NCI-H187 (cell line): ENCODE measurements at places on chromosomes 11 and 22.

DNA sequence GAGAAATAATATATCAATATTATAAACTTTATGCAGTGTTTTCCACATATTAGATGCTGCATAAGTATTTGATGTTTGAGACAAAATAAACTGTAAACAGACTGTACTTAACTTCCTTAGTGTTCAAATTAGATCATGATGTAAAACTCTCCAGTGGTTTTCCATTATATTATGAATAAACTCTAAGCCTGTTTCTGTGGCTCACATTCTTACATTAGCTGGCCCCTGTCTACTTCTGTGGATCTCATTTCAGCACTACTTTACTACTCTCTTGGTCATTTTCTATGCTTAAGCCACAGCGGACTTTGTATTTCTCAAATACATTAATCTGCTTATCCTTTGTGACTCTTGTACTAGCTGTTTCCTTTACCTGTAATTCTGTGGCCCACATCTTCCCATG is 55.6 kb downstream of the ARHGEF12 start:
- DNase-seq, result no peak

GRCh38 chr11:47529951-47530350 is 23.0 kb downstream of the CELF1 start:
- DNase-seq, result no peak

GRCh38 chr22:28867191-28867590 is 16.2 kb upstream of the ZNRF3 start:
- DNase-seq, result no peak

DNA sequence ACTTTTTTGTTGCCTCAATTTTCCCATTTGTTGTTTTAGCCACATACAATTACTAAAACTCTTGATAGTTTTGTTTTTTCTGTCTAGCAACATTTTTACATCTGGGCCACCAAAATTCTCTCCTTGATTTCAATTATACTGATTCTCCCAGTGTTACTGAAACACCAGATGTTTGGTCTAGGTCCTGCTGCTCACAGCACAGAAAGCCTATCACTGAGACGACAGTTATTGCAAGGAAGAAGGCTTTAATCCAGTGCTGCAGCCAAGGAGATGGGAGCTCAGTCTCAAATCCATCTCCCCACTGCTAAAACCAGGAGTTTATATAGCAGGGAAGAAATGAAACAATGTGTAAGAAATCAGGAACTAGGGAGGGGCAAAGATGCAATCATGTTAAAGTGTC is 837.7 kb upstream of the CNTN5 start:
- DNase-seq, result no peak

DNA sequence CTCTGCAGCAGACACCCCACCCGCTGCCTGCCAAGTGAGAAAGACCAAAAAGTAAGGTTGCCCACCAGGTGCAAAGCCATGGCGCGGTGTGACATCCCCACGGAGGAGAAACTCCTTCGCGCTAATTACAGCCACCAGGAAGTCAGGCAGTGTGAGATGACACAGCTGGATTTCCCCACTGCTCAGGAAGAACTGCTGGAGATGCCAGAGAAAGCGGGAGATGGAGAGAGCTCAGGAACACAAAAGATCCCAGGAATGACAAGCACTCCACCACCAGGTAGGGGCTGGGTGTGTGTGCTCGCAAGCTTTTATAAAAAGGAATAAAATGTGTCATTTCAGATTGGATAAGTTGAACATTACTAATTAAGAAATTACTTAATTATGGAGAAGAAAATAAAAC is 292.7 kb downstream of the OPCML start:
- no peak for DNase-seq

DNA sequence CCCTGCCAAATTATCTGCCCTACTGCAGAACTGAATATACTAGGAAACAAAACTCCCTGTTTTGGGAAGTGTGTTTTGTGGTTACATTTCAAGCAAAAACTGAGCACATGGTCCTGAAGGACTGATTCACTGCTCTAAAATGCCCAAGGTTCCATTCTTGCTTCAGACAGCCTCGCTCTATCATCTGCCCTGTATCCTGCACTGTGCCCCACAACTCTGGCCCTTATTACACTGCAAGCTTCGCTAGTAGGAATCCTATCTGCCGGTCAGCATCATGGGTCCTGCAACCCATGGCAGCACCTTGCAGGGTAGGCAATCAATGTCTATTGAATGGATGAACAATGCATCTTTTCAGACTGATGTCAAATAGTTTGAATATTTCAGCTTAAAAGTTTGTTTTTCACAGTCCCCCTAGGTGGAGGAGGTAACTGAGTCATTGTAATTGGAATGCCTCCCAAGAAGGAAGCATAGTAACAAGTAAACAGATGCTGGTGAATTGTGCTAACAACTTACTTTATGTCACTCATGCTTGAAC is 21.3 kb downstream of the LAYN start:
- DNase-seq, result no peak

DNA sequence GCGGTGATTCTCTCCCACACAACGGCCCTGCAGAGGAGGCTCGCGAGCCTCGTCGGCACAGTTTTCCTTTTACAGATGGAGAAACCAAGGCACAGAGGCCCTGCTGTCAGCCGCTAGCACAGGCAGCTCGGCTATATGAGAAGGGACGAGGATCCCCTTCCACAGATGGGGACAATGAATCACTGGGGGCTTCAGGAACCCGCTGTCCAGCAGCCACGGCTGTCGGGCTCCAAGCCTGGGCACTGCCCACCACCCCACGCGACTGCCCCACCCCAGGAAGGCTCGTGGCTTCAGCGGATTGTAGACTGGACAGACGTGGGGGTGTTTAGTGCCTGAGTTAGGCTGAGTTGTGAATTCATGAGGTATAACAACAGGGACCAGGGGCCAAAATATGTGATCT is 17.2 kb upstream of the FGF3 start:
- DNase-seq, result no peak

- no peak for DNase-seq
Measured at GRCh38 chr11:86214710-86215109, 29.8 kb upstream of the EED start.

GRCh38 chr22:42596336-42596735 is 18.3 kb downstream of the POLDIP3 start:
- no peak for DNase-seq

GRCh38 chr11:79199729-79200354 is 241.0 kb downstream of the TENM4 start:
- no peak for DNase-seq
